ENCODE measurements at places on chromosomes 12 and 14.

DNA sequence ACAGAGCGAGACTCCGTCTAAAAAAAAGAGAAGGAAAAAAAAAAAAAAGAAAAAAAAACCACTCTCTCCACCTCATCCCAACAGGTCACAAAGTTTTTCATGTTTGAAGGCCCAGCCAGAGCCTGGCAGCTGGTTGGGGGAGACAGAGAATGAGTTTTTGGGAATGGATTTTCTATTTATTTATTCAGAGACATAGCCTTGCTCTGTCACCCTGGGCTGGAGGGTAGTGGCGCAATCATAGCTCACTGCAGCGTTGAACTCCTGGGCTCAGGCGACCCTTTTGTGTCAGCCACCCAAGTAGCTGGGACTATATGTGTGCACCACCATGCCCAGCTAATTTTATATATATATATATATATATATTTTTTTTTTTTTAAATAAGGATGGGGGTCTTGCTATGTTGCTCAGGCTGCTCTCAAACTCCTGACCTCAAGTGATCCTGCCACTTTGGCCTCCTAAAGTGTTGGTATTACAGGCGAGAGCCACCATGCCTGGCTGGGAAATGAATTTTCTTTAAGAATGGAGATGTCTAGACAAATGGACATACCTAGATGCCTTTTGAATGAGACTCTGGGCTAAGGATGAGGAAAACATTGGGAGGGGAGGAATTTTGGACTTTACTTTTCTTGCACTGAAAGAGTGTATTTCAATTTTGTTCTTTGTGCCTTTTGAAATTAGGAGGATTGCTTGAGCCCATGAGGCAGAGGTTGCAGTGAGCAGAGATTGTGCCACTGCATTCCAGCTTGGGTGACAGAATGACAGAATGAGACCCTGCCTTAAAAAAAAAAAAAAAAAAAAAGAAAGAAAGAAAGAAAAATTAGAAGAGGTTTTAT is 16.9 kb upstream of the PPP1R1A start:
- DNase-seq, result no peak

GRCh38 chr14:96079066-96079465 is 39.9 kb downstream of the C14orf132 start:
- DNase-seq, result no peak

- DNase-seq, result peak; percentile 2
Measured at GRCh38 chr12:14664434-14665023, 31.9 kb downstream of the GUCY2C start.

DNA sequence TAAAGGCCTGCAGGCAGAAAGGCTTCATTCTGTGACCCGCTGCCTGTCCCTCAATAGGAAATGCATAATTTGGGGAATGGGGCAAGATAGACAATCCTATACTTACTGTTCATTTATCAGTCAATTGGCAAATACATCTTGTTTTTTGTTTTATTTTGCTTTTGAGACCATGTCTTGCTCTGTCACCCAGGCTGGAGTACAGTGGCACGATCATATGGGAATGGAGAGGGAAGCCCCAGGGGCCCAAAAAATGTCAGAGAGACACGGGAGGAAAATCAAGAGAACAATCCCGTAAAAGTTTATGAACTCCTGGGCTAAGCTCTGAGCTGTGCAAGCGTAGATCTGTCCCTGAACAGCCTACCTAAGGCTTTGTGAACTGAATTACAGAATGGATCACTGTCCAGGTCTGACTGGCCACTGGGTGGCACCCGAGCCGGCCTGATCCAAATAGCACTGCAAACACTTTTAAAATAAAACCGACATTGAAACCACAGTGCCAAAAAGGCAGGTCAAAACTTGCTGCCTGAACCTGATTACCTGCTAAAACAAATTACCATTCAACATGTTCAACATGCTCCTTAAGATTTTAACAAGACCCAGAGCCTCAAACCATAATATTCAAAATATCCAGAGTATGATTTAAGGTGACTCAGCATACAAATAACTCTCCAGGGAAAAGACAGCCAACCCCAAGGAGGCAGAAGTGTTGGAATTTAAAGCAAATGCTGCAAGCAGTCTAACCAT is 11.8 kb downstream of the COPS7A start:
- DNase-seq, result peak; percentile 35

DNA sequence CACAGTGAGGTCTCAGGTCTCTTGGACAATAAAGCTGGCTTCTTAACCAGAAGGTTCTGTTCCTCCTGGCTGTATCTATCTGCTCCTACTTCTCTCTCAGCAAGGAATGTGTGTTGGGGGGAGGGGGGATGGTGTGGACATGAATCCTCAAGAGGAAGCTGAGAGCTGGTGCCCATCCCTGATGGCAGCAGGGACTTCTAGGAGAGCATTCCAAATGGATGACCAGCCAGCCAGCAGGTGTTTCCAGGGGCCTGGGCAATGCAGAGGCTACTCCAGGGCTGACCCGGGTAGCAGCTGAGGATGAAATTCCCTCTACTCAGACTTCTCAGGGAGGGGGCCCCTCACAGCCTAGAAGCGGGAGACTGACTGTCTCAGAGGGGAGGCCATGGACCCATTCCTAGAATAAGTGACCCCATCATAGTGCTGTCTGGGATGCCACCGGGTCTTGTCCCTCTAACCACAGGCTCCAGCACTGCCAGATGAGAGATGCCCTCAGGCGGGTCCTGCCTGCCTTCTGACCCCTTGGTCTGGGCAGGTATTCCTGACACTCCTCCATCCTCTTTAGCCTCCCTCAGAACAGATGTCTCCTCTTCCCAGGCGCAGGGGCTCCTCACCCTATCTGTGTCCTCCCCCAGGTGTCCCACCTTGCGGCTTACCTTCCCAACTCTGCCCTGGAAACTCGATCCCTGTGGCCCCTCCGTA is 1.2 kb downstream of the RAB15 start:
- no peak for DNase-seq

DNA sequence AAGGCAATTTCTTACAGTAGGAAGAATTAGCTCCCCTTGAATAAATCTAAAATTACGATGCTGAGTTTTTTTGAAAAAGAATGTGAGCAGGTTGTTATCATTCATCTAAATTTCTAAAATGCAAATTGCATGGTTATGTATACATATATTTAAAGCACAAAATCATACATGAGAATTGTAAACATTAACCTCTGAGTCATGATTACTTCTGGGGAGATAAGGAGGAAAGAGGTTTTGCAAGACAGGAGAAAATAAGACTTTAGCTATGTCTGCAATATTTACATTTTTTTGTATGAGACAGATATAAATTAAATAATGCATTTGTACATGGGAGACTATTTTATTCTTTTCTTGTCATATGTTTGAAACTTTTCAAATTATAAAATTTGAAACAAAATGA is 72.2 kb downstream of the TSPAN8 start:
- no peak for DNase-seq

- DNase-seq, result no peak
Measured at GRCh38 chr12:108175310-108175709, 46.2 kb downstream of the WSCD2 start.

GRCh38 chr12:13935169-13935568 is 46.2 kb downstream of the GRIN2B start:
- no peak for DNase-seq

DNA sequence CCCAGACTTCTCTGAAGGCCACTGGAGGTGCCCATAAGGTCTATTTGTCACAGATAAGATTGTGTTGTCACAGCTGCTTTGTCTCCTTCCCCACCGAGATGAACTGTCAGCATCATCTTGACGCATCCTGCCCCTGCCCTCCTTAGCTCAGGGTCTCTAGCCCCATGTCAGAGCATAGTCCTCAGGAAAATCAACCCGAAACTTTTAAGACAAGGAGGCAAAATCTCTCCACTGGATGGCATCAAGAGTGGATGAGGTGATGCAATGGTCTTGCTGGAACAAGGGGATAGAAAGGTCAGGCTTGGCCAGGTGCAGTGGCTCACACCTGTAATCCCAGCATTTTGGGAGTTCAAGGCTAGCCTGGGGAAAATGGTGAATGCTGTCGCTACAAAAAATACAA is 8.2 kb downstream of the KRT79 start:
- DNase-seq, result no peak

DNA sequence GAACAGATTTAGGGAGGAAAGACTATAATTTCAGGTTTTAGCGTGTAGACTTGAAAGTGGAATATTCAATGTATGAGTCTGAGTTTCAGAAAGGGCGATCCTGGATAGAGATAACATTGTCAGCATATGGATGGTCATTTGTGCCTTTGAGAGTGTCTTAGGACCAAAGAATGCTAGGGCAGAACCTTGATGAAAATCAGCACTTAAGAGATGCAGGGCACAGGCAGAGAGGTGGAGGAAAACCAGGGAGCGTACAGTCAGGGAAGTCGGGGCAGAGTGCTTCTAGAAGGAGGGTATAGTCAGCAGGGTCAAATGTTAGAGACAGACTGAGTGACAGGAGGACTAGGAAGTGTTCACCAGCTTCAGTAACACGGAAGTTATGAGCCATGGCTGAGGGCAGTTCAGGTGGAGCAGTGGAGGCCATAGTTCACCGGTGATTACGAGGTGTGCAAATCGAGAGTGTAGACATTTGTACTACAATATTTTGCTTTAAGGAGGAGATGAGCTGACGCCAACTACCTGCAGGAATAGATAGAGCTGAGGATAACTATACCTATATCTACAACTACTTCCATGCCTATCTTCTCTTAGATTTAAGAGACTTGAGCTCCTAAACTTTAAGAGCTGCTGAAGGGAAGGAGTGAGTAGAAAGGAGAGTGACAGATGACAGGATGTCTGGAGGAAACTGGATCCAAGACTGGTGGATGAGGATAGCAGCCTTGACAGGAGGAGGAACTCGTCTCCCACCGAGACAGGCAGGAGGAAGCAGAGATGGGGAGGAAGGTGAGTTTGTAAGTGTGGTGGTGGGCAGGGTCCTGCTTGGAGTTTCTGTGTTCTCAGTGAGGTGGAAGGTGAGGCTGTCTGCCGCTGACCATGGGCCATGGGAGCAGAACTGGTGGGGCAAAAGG is 6.5 kb downstream of the CBLN3 start:
- no peak for DNase-seq

- no peak for DNase-seq
Measured at GRCh38 chr14:91681118-91681517, 50.8 kb downstream of the CATSPERB start.

DNA sequence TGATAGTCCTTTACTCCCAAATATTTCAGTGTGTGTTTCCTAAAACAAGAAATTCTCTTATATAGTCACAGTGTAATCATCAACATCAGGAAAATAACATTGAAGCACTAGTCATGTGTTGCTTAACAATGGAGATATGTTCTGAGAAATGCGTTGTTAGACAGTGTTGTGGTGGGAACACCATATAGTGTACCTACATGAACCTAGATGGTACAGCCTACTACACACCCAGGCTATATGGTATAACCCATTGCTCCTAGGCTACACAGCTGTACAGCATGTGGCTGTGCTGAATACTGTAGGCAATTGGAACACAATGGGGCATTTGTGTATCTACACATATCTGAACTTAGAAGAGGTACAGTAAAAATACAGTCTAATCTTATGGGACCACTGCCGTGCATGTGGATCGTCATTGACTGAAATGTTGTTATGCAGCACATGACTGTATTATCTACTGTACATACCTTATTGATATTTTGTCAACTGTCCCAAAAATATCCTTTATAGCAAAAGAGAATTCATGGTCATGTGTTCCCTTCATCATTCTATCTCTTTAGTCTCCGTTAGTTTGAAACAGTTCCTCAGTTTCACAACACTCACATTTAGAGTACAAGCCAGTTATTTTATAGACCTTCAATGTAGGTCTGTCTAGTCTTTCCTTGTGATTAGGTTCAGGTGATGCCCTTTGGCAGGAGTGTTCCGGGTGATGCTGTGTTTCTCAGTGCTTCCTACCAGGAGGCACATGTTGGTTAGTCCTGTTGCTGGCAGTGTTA is 109.7 kb downstream of the SLC25A47 start:
- DNase-seq, result no peak

- no peak for DNase-seq
Measured at GRCh38 chr12:118727196-118727978, 254.0 kb upstream of the SRRM4 start.

DNA sequence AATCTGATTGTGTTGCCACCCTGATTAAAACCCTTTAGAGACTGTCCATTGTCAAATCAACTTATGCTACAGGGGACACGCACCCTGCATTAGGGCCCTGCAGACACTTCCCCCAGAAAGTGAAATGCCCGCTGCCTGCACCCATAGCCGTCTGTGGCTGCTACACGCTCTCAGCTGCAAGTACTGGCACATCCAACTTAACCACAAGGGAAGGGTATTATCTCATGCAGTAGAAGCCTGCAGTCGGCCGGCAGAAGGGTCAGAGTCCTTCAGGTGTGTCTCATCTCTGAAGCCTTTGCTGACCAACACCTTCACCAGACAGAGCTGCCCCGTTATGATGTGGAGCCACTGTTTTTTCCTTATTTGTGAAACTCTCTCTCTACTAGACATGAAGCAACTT is 20.8 kb downstream of the CFAP251 start:
- DNase-seq, result no peak

- DNase-seq, result no peak
Measured at GRCh38 chr12:45986641-45987339, 3.6 kb downstream of the SCAF11 start.

DNA sequence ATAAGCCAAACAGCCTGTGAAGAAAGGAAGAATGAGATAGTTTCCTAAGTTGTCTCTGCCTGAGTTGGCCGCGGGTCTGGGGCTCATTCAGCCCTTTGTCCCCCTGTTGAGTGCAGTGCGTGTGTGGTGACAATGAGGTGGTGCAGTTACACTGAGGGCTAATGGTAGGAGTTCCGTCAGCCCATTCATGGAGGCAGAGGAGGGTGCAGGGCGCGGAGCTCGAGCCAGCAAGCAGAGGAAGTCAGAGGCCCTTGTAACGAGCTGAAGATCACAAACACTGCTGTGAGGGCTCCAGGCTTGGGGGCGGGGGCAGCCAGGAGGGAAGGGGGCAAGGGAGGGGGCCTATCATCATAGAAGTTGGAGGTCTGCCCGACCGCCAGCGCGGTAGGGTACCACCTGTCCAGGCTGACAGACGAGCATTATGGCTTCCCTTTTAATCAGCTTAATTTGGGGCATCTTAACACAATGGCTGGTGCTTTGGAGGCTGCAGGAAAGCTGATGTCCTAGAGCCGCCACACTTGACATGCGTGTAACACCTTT is 20.5 kb downstream of the CCND2 start:
- no peak for DNase-seq

DNA sequence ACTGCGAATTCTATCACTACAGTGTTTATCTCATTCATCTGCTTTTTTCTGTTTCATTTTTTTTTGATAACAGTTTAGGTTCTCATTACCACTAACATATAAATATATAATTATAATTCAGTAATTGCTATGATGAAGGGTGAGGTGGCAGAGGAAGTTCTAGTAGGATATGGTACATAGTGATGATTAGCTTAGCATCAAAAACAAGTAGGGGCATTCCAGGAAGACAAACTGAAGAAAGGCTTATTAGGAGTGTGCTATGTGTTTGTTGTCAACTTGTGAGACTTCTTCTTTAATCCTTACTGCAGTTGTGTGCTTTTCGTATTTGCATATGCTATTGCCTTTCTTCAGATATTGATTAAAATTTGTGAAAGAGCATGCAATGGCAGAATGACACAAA is 20.6 kb downstream of the FUT8 start:
- no peak for DNase-seq

Data from NCI-H1436 (cell line).